ENCODE measurements at places on chromosomes 5 and 9. TPM values are rescaled to one million over a fixed set of nuclear protein-coding genes. Genes with fewer than 3 reads are reported as not detected.

DNA sequence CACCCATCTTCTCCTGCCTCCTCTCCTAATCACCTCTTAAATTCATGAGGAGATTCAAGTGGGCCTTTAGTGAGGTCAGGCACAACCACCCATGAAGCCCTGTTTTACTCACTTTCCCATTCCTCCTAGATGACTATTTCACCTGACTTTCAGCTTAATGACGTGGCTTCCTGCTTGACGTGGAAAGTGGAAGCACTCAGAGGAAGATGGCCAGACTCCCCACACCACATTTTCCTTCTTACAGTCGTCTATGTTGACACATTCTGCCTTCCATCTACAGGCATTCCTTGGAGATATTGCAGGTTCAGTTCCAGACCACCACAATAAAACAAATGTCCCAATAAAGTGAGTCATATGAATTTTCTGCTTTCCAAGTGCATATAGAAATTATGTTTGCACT is 146.4 kb upstream of the TAS2R1 start:
- H3K27me3 ChIP-seq, result no peaks in the 10 kb centered on the region
- no peaks in the 10 kb centered on the region for H3K36me3 ChIP-seq
- H3K4me1 ChIP-seq, result no peaks in the 10 kb centered on the region
- H3K27ac ChIP-seq, result no peak overlapping the region
- no peak overlapping the region for H3K4me3 ChIP-seq

DNA sequence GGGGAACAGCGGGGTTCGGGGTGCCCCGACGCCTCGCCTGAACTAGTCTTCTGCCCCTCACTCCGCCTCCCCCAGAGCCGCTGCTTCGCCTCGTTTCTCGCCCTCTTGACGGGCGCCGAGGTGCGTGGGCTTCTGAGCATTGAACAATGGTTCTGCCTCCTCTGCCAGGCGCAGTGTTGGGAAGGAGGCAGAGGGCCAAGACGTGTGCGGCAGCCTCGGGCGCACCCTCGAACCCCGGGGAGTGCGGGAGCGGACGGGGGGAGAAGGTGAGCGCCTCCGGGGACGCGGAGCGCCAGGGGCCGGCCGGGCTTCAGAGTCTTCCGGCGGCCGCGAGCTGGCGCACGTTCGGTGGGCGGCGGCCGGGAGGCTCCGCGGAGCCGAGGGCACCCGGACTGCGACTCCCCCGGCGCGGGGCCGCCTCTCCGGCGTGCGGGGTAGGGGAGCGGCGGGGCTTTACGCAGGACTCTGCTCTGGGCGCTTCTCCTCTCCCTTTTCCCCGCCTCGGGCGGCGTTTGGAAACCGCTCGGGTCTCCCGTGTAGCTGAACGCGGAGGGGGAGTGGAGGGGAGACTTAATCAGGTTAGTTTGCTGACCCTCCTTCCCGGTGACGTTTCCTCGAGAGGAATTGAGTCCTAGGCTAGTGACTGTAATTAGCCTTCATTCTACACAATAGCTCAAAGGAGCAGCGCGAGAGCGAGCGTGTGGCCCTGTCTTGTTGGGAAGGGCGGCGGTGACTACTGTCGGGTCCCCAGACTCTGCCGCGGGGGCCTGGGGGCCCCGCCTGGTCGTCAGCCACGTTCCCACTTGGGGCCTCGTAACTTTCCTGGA is 1.1 kb downstream of the VLDLR start:
- H3K36me3 ChIP-seq, result no peaks in the 10 kb centered on the region
- peak overlapping the region; percentile 88 for H3K4me3 ChIP-seq
- H3K27me3 ChIP-seq, result peaks cover 13% of the 10 kb centered on the region
- peaks cover 25% of the 10 kb centered on the region for H3K4me1 ChIP-seq
- no peak overlapping the region for H3K27ac ChIP-seq
- peak; percentile 26 for DNase-seq

- H3K4me3 ChIP-seq, result no peak overlapping the region
- no peaks in the 10 kb centered on the region for H3K36me3 ChIP-seq
- H3K27ac ChIP-seq, result no peak overlapping the region
- no peaks in the 10 kb centered on the region for H3K4me1 ChIP-seq
- no peak for DNase-seq
Measured at GRCh38 chr5:75319638-75320037, 17.4 kb upstream of the HMGCR start.

DNA sequence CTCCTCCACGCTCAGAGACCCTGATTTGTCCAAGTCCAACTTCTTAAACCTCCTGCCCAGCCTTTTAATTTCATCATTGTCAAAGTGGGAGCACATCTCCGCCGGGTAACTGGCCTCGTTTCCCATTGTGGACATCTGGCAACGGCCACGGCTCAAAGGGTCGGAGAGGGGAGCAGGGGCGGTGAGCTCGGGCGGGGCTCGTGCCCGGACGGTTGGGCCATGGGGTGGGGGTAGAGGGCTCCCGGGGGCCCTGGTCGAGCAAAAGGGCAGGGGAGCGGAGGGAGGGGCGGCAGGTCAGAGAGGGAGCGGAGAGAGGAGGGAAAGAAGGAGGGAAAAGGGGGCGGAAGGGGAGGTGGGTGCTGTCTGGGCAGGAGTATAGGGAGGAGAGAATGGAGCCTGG is at the start of gene PPP3R2:
Gene PPP3R2 (minus strand): TSS at position 174 of the 400 bp plus-strand sequence. CDS start 48 bp downstream, at position 126.
- no peak within 1 kb of the TSS for H3K4me3 ChIP-seq
- H3K27me3 ChIP-seq, result no peaks in the 10 kb centered on the region
- no peak for DNase-seq
- no peak within 1 kb of the TSS for H3K27ac ChIP-seq
- H3K36me3 ChIP-seq, result no peaks in the 10 kb centered on the region

DNA sequence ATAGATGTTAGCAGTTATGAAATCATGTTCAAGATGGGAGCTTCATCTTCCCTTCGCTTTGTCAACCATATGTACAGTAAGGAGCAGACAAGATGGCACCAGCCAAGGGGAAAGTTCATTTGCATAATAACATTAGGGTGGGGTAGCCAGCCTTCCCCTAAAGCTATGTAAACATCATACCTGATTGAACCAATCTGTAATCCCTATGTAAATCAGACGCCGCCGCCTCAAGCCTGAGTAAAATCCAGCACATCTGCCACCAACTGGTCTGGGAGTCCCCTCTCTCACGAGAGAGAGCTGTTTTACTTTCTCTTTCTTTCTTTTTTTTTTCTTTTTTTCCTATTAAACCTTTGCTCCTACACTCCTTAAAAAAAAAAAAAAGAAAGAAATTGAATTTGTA is 30.8 kb upstream of the REEP2 start:
- no peaks in the 10 kb centered on the region for H3K27me3 ChIP-seq
- H3K27ac ChIP-seq, result peak overlapping the region; percentile 40
- no peak for DNase-seq
- H3K36me3 ChIP-seq, result peaks cover 22% of the 10 kb centered on the region
- peaks cover 9% of the 10 kb centered on the region for H3K4me1 ChIP-seq
- H3K4me3 ChIP-seq, result no peak overlapping the region

DNA sequence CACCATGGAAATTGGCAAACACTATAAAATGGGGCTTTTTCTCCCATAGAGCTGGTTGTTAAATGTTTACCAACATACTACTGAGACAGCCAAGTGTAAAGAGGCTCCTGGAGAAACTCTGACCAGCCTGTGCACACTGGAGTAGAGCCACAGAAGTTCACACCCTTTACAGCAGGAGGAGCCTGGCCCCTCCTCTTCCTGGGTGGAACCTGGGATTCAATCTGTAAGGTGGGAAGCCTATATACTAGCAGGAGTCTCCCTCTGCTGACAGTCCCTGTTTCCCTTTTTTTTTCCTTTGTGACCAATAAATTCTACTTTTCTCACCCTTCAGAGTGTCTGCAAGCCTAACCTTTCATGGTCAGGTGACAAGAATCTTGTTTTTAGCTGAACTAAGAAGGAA is 10.4 kb upstream of the SLC30A5 start:
- no peaks in the 10 kb centered on the region for H3K4me1 ChIP-seq
- no peak overlapping the region for H3K4me3 ChIP-seq
- no peak for DNase-seq

GRCh38 chr5:173574983-173575382 is 41.5 kb downstream of the BOD1 start:
- H3K27ac ChIP-seq, result no peak overlapping the region
- DNase-seq, result no peak
- H3K36me3 ChIP-seq, result no peaks in the 10 kb centered on the region

The TRIM7 gene
- 0.50 TPM for polyA plus RNA-seq

Data from immature natural killer cell (primary cell).